ENCODE measurements at places on chromosomes 11 and 22.
A peak's percentile ranks its signal among the peaks of the same experiment; 100 is the strongest.

GRCh38 chr11:61698173-61698948 lies 18.2 kb downstream of the DAGLA start:
- peak; percentile 64 for DNase-seq

- no peak for DNase-seq
Observed at GRCh38 chr11:105689631-105690030, 79.8 kb downstream of the GRIA4 start.

DNA sequence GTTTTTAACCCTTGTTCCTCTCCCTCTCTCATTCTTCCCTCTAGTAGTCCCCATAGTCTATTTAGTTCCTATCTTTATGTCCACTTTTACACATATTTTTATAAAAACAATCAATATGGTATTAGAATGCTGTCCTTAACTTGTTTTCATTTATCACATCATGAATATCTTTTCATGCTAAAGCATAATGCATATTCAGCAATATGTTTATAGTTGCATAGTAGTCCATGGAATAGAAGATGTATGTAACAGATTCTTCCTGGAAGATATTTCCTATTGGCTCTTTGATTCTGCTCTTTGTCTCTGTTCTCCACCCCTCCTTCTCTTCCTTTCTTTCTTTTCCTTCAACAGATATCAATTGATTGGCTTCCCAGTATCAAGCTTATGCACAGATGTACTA lies 1047.1 kb upstream of the TENM4 start:
- DNase-seq = no peak

DNA sequence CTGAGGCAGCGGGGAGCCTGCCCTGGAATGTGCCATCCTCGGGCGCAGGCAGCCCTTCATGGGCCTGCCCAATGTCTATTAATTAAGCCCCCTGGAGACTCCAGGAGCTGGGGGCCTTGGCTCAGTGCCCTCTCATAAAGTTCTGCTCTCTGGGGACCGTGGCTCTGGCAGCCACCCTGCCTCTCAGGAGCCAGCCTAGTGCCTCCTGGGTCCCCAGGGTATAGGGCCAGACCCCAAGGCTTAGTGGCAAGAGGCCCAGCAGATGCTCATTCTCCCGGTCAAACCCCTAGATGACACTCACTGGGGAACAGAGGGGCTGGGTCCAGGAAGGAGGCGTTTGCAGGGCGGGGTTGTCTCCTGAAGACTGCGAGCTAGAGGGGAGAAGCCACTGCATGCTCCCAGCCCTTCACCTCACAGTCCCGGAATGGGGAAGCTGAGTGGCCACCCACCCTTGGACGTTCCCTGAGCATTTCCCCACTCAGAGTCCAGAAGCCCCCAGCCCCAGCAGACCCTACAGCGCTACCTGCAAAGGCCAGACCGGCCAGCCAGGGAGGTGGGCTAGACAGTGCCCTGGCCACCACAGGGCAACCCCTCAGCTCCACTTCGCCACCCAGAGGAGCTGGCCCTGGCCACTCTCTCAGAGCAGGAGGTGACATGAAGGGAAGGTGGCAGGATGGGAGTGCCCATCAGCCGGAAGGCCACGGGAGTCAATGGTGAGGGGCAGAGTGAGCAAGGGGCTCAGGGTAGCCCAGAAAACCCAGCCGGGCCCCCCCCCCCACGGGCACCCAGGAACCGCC lies 83.0 kb downstream of the CDKN1C start:
- no peak for DNase-seq

GRCh38 chr11:15985860-15986139 lies 370.5 kb downstream of the SOX6 start:
- DNase-seq = no peak

GRCh38 chr11:78808923-78809322 lies 234.3 kb upstream of the NARS2 start:
- DNase-seq = no peak

DNA sequence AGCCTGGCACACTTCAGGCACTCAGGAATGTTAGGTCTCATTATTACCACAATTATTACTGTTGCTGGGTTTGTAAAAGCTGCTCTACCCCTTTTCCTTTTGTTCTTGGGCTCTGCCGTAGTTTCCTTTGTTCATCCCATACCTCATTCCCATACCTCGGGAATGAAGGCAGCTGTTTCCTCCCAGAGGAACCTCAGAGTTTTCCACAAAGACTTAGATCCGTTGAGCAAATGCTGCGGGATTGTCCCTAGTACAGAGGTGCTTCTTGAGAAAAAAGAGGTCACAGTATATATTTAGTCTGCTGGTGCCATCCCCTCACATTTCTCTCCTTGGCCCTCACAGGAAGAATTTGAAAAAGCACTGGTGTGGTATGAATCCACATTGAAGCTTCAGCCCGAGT lies 134.7 kb downstream of the TTC17 start:
- no peak for DNase-seq

DNA sequence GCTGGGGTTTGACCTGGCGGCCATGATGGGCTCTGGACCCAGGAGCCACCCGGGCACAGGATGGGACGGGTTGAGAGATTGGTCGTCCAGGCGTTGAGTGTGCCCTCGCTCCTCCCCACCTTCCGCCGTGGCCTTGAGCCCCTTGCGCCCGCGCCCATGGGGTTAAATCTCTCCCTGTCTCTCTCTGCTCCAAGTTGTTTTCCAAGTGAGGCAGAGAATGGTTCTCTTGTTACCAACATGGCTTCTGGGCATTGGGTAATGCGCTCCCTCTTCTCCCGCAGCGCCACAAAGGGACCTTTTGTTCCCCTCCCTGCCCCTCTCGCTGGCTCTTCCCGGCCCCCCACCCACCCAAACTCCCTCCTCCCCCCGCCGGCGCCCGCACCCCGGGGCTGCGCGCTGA lies 18.8 kb upstream of the PICK1 start:
- no peak for DNase-seq

DNA sequence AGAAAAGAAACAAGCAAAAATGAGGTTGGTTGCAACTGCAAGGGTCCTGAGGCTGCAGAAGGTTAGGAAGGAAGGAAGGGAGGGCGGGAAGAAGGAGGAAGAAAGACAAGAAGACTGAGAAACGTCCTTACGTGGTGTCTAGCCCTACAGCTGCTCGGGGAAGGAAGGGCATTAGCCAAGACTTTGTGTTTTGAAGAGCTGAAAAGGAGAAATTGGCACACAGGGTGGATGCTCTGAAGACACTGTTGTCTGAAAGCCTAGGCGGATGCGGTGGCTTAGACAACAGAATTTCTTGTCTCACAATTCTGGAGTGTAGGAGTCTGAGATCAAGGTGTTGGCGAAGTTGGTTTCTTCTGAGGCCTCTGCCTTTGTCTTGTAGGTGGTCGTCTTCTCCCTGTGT lies 60.7 kb downstream of the MCM5 start:
- DNase-seq = no peak

DNA sequence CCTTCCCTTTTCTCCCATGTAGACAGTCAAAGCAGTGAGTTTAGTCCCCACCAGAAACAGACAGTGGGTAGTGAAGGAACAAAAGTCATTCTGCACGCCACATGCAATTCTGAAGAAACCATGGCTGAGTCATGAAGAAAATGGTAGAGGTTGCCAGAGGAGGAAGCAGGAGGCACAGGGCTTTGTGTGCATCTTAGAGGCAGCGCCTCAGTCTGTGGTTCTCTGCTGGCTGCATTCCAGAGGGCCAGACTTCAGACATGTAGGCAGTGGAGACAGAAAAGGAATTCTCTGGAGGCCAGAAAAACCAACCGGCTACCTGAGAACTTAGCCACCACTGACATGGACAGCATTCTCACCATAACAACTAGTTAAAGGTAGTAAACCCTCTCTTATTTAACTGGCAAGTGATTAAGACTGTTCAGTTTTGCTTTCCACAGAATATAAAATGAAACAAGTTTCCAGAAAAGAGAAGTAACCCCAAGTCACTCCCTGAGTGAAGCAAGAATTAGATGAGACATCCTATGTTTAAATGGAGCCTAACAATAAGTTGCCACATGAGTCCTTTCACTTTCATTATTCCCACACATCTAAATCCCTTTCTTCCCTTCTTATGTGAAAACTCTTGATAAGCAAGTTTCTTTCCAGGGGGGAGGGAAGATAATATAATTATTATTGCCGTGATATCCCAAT lies 556.1 kb downstream of the SOX6 start:
- DNase-seq = no peak

- no peak for DNase-seq
Observed at GRCh38 chr11:20621679-20622078, 22.3 kb downstream of the SLC6A5 start.

DNA sequence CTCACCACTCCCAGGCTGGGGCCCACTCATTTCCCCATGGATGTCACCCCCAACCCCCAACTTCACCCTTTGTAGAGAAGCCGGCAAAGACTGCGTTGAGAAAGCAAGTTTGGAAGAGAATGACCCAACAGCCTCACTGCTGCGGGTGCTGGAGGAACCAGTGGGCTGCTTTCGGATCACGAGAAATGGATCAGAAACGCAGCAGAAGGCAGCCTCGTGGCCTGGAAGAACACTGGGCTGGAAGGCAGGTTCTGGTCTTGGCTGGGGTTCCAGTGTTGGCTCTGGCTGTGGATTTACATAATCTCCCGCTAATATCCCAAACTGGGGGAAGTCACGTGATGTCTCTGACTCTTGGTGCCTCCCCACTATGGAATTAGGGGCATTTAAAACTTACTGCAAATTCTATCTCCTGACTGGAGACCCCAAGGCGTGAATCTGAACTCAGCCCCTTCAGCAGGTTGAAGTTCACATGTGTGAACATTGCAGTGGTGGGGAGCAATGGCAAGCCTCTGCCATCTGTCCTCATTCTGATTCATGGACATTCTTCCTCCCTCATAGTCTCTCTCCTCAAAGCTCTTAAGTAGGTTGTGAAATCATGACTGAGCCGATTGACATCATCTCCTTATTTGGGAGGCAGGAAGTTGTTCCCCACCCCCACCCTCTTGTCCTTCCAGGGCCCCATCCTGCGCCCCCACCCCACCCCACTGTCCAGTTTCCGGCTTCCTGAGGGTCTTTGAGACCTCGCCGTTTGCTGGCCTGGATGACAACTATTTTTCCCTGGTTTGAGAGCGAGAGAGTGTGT lies 37.0 kb upstream of the TIMP3 start:
- DNase-seq = no peak

GRCh38 chr11:65121447-65121864 lies 478 bp downstream of the FAU start:
- DNase-seq = no peak

DNA sequence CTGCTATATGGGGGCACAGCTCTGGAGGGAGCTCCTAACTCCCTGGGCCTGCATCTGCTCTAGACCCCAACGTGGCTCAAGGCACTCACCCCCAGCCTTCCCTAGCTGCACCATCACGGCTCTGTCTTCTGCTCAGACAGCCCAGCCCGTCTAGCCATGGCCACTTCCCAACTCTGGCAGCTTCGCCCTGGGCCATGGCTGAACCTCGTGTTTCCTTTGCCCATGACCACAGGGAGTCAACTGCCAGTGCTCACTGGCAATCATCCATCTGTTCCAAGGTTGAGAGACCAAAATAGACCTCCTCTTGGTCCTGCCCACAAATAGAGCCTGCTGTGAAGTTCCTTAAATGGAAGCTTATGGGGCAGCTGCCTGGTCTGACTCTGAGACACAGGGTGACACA lies 5.4 kb downstream of the LMO1 start:
- no peak for DNase-seq

DNA sequence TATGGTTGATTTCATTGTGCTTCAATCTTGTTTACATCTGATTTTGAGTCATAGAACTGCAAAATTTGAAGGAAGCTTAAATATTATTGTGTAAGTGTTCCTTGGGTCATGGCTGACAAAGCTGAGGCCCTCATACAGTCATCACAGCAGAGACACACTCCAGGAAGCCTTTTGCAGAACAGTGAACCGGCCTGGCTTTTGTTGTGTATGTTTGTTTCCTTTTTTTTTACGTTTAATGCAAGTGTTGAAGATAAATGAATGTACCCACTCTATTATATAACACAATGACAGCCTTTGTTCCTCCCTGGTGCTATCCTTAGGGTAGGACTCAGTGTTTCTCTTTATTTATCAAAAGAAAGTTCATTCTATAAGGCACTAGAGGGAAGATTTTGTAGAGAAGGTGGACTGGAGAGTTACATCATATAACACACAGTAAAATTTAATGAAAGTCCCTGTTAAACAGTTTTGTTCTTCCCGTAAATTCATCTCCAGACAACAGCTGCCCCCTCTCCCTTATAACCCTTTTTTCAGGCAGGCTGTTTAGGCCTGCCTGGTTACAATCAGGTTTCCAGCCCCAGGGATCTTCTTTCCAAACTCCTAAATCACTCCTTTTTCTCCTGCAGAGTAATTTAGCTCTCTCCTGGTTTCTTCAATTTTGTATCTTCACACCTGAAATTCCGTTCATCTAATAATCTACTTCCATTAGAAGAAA lies 34.3 kb upstream of the CSTF3 start:
- DNase-seq = no peak

- no peak for DNase-seq
Observed at GRCh38 chr11:71255323-71255722, 2.9 kb upstream of the SHANK2 start.

DNA sequence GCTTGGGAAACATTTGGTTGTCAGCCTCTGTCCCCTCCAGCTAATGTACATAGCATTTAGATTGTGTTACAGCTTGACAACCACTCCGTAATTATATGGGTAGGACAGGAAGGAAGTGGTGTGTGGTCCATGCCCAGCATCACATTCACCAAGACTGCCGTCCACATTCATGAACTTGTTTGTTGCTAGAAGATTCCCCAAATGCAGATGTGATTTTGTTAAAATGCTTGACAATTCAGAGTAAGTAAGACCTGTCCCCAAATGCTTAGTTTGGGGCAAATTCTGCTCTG lies 1482.7 kb downstream of the TBC1D22A start:
- DNase-seq = no peak

DNA sequence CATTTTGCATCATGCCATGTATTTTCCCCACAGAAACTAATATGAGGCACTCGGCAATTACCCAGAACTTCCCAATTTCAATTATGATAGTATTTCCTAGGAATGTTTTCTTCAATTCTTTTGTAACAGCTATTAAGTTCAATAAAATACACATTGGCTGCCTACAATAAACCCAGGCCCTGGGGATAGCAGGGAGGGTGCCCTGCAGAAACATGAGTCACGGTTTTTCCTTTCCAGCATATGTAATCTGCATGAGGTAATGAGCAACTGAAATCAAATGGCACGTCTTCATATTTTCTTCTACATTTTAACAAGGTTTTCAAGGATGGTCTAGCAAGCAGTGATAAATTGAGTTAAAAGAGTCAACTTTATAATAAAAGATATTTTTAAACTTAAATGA lies 32.0 kb downstream of the GUCY1A2 start:
- no peak for DNase-seq

GRCh38 chr22:47144076-47144765 lies 381.8 kb downstream of the TBC1D22A start:
- DNase-seq = no peak

Measured in GF-D8 (cell line).